H54 (cell line): ENCODE measurements at places on chromosomes 7 and 10.

DNA sequence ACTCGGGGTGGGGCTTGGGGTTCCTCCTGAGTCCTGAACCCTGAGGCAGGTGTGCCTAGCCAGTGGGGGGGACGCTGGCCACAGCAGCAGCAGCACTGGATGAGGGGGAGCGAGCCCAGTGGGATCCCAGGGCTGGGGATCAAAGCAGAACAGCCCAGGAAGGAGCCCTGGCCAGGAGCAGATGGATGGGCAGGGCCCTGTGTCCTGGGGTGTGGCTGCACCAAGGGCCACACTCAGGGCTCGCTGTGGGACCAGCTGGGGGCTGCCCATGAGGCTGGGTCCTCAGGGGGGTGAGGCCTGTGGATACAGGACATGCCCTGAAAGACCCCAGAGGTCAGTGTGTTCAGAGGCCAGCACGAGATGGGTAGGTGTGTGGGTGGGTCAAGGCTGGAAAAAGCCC, 50.9 kb downstream of the STK32C start:
- DNase-seq, result no peak

GRCh38 chr7:64574540-64575099, 11.7 kb upstream of the ZNF680 start:
- DNase-seq, result no peak

DNA sequence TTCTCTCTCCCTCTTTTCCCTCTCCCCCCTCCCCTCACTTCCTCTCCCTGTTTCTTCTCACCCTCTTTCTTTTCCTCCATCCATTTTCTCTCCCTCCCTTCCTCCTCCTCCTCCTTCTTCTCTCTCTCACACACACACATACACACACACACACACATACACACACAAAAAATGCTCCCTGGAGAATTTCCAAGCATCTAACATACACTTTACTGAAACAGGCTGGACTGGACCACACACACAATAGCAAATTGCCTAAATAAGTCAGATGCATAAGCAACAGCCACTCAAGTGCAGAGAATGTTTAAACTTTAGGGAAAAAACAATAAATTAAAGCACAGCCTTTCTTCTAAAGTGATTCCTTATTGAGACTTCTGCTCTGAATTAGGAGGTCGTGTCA, 267.7 kb downstream of the FGFR2 start:
- no peak for DNase-seq

- DNase-seq, result no peak
Measured at GRCh38 chr10:43943818-43944360, 295.2 kb upstream of the ZNF32 start.

GRCh38 chr10:123132576-123133477, 2.9 kb upstream of the HMX3 start:
- peak; percentile 87 for DNase-seq

GRCh38 chr10:117470733-117471132, 71.8 kb upstream of the EMX2 start:
- no peak for DNase-seq

GRCh38 chr10:48462482-48463020, 142.3 kb downstream of the ARHGAP22 start:
- DNase-seq, result no peak

GRCh38 chr10:100462709-100463108, at the start of gene WNT8B:
Gene WNT8B (plus strand): TSS chr10:100463009. CDS start chr10:100463169, 160 bp downstream.
- DNase-seq, result no peak

DNA sequence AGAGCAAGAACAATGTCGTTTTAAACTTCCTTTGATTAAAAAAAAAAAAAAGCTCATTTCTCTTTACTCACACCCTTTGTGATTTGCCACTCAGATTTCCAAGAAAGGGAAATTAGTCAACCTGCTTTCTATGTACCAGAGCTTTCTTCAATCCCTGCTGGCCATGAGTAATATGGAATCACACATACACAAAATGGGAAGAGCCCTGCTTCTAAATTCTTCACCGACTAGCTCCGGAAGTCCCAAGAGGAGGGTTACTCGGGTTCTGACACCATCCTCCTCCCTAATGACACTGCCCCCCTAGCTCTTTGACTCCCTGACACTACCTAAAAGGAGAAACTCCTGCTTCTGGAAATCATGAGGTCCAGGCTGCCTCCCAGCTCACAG, 81.8 kb upstream of the SFMBT2 start:
- DNase-seq, result no peak

GRCh38 chr10:17599089-17599488, 18.1 kb downstream of the HACD1 start:
- no peak for DNase-seq

DNA sequence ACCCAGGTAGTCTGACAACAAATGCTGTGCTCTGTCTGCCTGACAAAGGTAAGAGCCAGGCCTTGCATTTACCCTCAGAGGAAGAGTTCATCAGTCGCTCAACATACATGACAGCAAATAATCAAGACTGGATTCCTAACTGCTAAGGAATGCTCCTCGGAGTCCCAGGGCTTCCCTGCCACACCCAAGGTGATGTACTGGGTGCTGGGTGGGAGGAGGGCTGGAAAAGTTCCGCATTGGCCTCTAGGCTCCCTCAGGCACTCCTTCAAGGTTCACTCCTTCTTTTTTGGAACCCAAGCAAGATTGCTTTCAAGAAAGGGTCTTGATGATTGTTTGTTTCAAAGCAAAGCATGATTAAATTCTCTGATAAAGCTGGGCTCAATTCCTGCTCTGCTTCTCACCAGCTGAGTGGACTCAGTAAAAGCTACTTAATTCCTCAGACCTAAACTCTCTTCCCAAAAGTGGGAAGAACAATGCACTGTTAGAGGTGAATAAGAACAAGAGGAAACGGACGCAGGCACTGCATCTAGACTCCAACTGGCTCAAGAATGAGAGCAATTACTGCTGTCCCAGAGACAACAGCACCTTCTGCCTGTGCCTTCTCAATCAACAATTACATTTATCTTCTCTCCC, 173.5 kb downstream of the ELMO1 start:
- DNase-seq, result no peak

DNA sequence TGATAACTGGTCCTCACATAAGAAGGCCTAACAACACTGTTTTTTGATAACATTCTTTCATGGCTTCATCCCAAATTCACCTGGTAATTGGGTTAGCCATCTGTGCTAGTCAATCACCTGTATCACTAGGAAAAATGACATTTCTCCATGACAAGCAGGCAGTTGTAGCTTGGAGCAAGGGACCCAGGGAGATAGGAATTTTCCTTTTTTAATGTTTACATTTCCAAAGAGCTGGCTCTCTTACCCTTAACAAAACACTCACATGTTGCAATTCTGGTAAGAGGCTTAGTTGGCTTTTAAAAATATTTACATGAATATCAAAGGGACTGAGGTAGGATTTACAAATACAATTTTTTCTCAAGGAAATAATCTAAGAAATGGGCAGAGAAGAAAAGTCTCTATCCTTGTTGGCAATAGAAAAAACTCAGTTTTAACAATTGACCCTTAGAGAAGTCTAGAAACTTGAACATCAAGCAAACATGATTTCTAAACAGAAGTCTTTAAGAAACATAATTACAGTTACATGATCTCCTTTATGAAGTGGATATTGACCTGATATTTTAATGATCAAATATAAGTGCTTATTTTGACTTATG, 16.1 kb upstream of the AKR1C1 start:
- no peak for DNase-seq

- no peak for DNase-seq
Measured at GRCh38 chr10:78287618-78288017, 254.0 kb downstream of the RPS24 start.

- no peak for DNase-seq
Measured at GRCh38 chr10:33055625-33056024, 97.6 kb upstream of the ITGB1 start.

- DNase-seq, result no peak
Measured at GRCh38 chr10:49123981-49124950, 8.9 kb upstream of the VSTM4 start.

DNA sequence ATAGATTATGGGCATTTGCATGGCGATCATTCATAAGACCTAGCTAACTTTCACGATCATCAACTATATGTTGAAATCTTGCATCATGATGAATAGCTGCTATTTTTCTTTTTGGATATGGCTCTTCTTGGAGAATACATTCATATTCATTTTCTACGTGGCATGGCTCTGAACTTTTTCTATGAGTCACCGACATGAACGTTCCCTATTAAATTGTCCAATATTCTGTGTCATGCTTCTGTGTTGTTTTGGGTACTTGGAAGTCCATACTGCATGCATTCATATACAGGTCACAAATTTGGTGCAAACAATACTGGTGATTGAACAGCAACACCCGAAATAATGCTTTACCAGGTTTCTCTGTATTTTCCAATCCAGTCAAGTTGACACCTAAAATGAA, 37.9 kb upstream of the ANKRD1 start:
- DNase-seq, result no peak

DNA sequence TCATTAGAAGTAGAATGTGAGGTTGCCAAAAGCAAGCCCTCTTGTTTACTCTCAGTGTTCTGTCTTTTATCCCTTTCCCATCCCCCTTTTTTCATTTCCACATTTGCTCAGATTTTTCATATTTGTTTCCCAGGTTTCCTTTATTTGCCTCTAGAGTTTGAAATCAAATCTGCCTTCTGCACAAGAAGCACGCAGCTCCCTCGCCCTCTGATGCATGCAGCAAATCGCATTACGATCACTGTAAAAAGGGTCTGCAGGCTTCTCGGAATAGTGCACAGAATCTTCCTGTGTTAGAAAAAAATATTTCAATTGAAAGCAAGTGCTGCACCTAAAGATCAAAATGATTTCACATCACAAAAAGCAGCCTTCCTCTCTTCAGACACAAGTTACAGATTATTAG, 129.0 kb downstream of the GPAM start:
- DNase-seq, result no peak

DNA sequence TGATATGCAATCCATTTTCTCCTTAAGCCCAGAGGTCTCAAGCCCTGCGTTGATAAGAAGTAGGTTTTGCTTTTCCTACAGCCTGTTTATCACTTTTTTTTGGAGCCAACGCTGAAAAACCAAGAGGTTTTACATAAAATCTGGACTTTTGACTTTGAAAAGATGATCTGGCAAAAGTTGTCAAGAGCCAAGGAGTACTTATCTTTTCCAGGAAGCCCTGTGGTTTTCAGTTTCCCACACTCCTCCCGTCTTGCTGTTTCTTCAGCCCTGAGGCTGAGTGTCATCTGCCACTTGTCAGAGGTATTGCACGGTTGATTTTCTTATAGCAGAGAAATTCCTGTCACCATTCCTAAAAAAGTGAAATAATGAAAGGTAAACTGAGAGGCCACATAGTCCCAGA, 108.7 kb downstream of the TYW1 start:
- DNase-seq, result no peak

DNA sequence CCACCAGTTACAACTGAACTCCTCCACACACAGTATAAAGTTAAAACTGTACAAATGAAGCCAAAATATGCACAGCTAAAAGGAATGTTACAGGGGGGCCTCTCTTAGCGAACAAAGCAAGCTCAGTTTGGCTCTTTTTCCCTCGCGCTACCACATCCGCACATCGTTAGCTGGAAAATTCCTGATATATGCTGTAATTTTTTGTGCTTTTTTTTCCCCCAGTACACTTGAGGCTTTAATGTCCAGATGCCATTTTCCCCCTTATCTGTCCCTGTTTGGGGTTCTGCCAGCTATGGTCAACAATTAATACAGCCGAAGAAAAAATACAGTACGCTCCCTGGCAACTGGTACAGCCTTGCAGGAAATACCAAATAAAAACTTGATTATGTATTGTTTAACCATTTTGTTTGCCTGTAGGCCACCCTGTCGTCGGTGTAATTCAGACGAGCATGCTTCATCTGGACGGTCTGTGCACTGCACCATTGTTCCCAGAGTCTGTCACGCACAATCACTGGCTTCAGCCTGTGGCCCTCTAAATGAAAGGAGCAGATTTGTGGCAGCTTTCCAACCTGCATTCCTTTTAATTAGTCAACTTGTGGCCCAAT, 108.1 kb upstream of the FAM133B start:
- DNase-seq, result peak; percentile 9

- no peak for DNase-seq
Measured at GRCh38 chr10:97059006-97059871, 126.5 kb downstream of the SLIT1 start.

- no peak for DNase-seq
Measured at GRCh38 chr10:131580076-131580652, 268.6 kb upstream of the TCERG1L start.

GRCh38 chr7:145252031-145252430, 416.2 kb upstream of the TPK1 start:
- DNase-seq, result no peak

GRCh38 chr7:23385140-23385539, 85.2 kb downstream of the IGF2BP3 start:
- no peak for DNase-seq

DNA sequence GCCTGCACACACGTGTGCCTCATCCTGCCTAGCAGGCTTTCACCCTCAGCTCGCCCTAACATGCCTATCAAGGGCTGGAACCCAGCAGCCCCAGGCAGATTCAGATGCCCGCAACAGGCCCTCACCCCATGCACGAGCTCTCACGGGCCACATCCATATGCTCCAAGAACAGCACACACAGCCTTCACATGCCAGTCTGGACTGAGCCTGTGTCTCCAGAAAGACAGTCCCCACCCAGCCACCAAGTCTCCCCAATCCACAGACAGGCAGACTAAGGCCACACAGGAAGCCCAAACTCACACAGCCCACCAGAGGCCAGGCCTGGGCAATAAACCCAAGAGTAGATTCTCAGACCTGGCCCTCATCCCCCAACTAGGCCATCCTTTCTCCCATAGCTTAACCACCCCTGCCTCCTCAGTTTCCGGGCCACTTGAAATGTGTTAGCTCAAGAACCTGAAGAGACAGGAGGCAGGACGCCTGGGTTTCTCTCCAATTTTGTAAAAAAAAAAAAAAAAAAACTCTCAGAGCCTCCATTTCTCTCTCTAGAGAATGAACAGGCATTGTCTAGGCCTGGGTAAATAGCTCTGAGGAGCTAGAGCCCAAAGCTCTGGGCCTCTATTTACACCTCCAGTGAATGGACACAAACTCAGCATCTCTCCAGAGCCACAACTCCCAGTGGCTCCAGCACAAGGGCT, 6.8 kb downstream of the LDB1 start:
- DNase-seq, result no peak

GRCh38 chr7:69889338-69889975, 291.2 kb downstream of the AUTS2 start:
- no peak for DNase-seq

DNA sequence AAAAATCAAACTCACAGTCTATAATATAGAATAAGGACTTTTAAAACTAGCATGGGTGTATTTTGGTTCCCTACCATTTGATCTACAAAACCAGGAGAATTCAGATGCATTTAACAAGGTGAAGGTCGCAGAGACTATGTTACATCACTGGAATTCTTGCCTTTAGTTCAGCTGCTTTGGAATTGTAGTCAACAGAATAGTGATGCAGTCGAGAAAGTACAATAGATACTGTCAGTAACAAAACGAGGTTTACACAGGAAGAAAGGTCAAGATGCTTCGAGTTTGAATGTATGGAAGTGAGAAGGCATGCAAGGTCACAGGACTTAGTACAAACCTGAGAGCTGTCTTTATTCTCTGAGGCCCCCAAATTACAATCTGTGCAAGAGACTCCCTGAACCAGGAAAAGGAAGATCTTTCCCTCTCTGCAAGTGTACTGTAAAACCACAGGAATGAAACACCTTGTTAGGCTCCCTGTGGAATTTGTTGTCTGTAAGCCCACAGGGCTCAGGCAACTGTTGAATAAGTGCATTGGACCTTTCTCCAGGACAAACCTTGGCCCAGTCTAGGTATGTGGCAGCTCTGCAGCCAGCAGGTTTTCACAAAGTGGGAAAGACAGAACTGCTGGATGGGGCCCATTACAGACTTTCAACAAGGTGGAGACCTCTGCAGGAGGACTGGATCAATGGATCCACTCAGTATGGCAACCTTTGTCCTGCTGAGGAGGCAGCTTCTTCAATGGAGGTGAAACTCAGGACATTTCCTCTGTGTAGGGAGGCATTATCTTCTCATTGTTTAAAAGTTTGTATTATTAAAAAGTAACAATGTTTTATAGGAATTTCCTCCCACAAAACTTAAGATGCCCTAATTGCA, 101.1 kb upstream of the GSDME start:
- no peak for DNase-seq
